Activated naive CD4-positive, alpha-beta T cell treated with anti-CD3 and anti-CD28 coated beads, Interleukin-2, amount 10 ng/mL, durations not matched to agents 7 days and 5 days (primary cell): ENCODE measurements at places on chromosomes 7 and 10.

GRCh38 chr7:142714375-142714774, 34.9 kb upstream of the PRSS1 start:
- DNase-seq = peak; percentile 67

- no peak for DNase-seq
Observed at GRCh38 chr7:1458683-1459511, at the start of gene MICALL2. TSS of gene MICALL2 (minus strand) at chr7:1459470. CDS start at chr7:1459326, 144 bp downstream.

DNA sequence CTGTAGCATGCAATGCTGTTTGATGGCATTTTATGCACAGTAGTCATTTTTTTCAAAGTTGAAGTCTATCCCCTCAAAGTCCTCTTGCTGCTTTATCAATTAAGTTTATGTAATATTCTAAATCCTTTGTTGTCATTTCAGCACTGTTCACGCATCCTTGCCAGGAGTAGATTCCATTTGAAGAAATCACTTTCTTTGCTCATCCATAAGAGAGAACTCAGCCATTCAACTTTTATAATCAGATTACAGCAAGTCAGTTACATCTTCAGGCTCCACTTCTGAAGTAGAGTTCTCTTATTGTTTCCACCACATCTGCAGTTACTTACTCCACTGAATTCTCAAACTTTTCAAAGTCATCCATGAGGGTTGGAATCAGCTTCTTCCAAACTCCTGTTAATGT, 32.3 kb downstream of the SDHAF3 start:
- no peak for DNase-seq

DNA sequence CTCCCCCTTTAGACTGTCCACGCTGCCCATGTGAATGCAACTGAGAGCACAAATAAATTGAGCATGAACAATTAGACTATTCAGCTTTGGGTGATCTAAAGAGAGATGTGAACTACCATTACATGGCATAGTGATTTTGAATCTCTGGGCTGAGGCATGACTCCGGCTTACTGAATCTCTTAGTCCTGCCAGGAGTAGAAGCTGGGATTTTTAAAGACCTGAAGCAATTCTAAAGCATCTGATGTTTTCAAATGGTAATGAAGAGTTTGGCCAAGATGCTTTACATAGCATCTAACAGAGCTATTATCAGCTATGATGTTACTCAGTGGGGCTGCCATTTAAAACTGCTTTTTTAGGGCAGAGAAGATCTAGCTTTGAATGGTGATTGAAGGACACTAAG, 1059.1 kb downstream of the SORCS3 start:
- DNase-seq = no peak

DNA sequence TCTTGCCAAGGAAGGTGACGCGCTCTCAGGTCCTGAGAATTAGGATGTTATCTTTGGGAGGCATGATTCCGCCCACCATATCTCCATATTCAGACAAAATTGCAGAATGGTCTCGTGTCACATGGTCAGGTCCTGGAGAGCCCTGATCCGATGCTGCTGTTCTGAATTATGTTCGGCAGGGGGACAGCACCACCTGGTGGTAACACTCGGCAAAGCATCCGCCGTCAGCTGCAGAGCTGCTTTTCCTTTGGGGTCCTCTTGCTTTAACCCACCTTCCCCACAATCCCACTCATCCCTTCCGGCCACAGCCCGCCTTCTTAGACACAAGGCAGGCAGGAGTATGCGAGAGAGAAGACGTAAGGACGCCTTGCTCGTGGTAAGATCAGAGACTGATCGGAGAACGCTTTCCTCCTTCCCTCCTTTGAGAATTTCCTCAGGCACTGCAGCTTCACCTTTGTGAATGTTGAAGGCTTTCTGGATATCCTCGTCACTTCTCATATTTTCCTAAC, 327.8 kb upstream of the C7orf33 start:
- peak; percentile 71 for DNase-seq
